Skin of body (tissue), 3 donors: ENCODE measurements at places on chromosomes 5 and 9. TPM values are rescaled to one million over a fixed set of nuclear protein-coding genes. Genes with fewer than 3 reads are reported as not detected.

The ENG gene
- total RNA-seq: 9.1 TPM

The CDH10 gene
- 0.79 TPM for total RNA-seq

The OR1Q1 gene
- total RNA-seq: not detected

The SOWAHA gene
- 0.10 TPM for total RNA-seq

The IL33 gene
- 28.1 TPM for total RNA-seq

The UBE2B gene
- total RNA-seq: 67.4 TPM

The DAB2IP gene
- 12.8 TPM for total RNA-seq

The CNTFR gene
- total RNA-seq: 7.5 TPM

DNA sequence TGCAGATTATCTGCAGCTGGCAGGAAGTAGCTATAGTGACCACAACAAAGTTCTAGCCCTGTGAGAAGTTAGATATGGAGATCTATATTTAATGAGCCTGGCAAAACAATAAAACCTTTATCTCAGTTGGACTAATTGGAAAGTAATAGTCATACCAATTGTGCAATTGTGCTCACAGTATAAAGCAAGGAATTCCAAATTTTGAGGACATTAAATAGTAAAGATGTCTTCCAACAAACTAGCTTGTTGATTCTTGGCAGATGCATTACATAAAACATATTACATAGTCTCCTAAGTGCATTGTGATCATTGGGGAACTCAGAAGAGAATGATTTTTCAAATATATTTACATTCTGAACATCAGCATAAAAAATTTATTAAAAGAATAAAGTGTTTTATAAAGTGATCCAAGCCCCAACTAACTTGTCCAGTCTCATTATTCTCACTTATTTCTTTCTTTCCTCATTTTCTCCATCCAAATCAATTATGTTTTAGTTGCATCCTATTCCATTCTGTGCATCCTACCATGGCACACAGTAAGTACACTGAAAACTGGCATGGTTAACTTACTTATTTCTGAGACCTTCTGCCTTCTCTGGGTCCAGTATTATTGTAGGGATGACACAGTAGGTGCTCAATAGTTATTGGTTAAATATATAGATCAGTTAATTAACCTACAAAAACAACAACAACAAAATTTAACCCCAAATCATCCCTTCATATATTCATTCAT is 977.2 kb upstream of the NUDT12 start:
- peak; percentile 74 for DNase-seq

- DNase-seq: no peak
Observed at GRCh38 chr5:21058289-21058688, 1070.3 kb upstream of the CDH18 start.

GRCh38 chr5:118354797-118355196 is 633.5 kb downstream of the DTWD2 start:
- DNase-seq: no peak

GRCh38 chr5:144465441-144465840 is 294.8 kb downstream of the KCTD16 start:
- no peak for DNase-seq

DNA sequence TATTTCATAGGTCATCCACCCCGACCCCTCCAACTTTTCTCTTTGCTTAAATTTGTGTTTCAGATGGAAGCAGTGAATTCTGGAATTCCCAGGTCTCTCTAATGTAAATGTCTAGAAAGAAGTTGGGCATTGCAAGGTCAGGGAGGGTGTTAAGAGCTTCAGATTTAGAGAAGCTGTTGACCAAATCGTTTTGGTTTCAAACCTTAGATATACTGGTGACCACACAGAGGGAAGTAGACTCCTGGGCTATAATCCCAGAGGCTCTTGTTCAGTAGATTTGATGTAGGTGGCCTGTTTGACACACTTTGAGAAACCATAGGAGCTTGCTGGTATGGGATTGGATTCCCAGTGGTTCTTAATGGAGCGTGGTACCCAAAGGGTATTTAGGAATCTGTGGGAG is 137.3 kb upstream of the KLF9 start:
- DNase-seq: no peak

DNA sequence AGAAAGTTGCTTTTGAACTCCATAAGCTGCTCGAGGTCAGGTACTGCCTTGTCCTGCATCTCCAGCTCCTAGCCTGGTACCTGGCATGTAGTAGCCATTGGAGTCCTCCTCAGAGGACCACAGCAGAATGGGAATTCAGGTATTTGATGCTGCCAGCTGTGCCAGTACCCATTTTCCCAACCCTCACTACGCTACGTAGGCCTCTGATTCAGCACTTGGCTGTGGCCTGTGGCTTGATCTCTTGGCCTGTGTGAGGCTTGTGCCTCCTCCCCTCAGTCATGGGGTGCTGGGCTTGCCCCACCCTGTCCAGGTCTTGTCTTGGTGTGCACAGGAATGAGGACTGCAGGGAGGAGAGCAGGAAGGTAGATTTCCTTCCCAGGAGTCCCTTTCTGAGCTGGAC is 11.8 kb downstream of the OTULIN start:
- no peak for DNase-seq

- no peak for DNase-seq
Observed at GRCh38 chr9:111828193-111828592, 33.5 kb upstream of the SHOC1 start.

GRCh38 chr5:95704150-95704549 is 21.4 kb upstream of the SPATA9 start:
- no peak for DNase-seq

DNA sequence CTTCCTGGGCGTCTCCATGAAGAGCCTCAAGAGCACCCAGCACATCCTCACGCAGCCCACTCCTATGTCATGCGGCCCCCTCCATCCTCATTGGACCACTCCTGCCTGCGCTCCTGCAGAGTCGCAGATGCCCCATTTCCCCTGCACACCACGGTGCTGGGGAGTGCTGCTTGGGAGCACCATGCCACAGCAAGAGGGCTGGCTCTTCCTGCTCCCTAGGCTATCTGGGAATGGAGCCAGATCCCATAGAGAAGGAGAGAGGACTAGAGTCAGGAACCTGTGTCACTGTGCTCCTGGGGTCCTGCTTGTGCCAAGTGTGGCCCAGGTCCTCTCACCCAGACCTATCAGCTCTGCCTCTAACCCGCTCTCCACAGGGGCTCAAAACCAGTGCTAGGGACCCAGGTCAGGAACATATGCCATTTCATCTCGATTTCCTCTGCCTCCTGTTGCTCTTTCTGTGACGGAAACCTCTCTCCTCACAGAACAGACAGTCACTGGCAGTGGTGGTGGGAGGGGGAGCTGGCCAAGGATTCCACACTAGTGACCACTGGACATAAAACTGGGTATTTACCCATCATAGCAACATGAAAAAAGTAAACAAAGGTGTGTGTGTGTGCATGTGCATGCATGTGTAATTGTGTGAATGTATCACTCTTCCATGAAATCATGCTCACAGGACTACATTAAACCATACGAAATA is 178.4 kb downstream of the TTLL11 start:
- DNase-seq: no peak

GRCh38 chr9:105883847-105884246 is 189.5 kb downstream of the TMEM38B start:
- DNase-seq: no peak

DNA sequence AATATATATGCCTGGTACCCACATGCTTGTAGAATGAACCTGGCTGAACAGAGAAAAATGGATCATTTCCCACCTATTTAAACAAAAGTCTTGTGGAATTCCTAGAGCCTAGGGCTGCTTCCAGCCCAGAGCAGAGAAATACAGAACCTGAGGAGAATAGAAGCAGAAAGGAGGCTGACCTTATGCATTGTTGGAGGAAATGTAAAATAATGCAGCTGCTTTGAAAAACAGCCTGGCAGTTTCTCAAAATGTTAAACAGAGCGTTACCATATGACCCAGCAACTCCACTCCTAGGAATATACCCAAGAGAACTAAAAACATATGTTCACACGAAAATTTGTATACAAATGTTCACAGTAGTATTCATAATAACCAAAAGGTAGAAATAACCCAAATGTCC is 15.1 kb downstream of the MAPKAP1 start:
- no peak for DNase-seq

DNA sequence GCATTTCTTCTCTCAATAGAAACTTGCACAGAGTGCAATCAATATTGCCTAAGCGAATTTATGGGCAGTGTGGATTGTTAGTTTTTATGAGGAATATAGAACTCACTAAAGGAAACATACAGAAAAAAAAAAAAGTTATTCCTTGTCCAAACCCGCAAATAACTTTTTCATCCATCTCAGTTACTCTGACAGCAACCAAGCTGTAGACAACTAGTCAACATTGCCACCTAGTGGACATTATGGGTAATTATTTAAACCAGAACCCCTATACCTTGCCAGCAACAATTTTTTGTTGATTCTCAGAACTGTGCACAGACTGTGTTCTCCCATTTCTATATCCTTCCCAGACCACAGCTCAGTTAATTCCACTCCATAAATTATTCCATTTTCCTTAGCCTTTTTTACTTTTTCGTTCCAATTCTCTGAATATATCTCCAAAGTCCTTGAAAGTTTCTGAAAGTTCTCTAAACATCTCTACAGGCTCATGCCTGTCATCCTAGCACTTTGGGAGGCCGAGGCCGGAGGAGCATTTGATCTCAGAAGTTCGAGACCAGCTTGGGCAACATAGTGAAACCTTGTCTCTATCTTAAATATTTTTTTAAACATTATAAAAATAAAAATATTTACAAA is 2.6 kb upstream of the AFAP1L1 start:
- DNase-seq: no peak

GRCh38 chr5:124514956-124515355 is 231.5 kb downstream of the ZNF608 start:
- no peak for DNase-seq

- DNase-seq: no peak
Observed at GRCh38 chr9:133948561-133949485, 43.3 kb downstream of the VAV2 start.

- no peak for DNase-seq
Observed at GRCh38 chr5:57215629-57216195, 41.9 kb downstream of the GPBP1 start.

DNA sequence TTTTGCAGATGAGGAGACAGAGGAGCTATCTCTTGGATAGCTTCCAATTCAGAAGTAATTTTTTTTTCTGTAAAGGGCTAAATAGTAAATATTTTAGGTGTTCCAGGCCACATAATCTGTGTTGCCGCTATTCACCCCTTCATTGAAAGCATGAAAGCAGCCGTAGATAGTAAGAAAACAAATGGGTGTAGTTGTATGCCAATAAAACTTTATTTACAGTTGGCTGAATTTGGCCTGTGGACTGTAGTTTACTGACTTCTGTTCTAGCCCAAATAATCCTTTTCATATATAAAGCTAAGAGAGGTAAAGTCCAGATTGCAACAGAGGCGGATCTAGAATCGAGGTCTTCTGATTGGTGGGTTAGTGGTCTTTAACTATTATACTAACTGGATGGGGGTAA is 128.9 kb downstream of the SLF1 start:
- DNase-seq: no peak

GRCh38 chr9:100848726-100849125 is 179.8 kb upstream of the PLPPR1 start:
- no peak for DNase-seq

DNA sequence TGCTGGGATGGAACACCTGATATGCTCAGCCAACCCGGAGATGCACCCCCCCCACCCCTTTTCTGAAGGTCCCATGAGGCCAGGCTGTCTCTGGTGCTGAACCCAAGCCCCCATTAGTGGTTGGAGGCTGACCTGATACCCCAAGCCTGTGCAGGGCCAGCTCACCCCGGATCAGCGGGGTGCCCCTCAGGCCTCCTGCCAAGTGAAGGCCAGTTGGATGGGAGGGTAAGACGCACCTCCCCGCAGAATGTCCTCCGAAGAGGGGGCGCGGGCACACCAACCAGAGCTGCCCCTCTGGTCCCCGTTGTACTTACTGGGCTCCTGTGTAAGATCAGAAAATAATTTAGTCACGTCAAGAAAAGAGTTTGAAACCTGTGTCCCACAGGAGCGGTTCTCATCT is 76.8 kb upstream of the OTULINL start:
- DNase-seq: no peak

GRCh38 chr5:76859591-76860247 is 9.9 kb downstream of the S100Z start:
- DNase-seq: no peak

DNA sequence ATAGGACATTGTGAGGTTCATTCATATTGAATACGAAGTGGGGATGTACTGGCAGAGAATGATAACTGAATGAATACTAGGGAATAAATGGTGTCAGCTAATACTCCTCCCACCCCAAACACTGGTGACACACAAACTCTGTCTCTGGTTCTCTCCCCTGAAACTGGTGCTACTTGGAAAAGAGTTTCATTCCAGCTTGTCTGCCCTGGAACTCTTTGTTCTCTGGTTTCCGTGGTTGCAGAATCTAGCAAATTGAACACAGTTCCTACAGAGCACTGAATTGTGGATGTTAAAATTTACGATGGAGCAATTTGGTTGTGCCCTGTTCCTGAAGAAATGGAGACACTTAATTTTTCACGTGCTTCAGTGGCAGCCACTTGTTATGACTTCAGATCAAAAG is 181.7 kb downstream of the KCTD16 start:
- DNase-seq: no peak

DNA sequence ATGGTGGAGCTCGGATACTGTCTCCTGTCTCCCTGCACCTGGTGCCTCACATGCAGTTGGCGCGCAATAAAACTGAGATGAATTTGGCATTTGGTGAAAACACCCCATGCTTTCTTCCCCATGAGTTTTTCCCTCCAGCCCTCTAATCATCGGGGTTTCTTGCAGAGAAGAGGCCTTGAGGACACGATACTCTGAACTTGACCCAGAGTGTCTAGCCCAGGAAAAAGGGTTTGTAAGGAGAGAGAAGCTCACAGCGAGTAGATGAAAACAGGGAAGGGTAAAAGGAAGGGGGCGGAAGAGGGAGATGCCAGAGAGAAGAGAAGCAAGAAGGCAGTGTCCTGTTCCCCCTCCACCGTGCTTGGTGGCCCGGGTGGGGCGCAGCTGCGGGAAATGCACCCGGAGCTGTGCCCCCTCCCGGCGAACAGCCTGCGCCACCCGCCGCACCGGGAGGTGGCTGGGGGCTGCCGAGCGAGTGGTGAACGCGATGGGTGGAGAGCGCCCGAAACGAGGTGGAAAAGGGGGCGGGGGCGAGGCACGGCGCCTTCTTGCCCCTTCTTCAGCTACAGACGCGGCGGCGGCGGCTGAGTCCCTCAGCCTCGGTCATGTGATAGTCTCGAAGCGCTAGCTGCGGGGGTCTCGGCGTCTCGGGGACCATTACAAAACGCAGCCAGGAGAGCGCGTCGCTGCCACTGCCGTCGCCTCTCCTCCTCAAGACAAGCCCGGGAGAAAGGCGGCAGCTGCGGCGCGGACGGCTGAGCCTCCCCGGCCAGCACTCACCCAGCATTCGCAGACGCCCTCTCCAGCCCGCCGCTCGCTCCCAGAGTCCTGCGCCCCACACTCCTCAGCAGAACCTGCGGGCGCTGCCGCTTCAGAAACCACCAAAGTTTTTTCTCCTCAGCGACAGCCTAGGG is 1.1 kb upstream of the FOXB2 start:
- DNase-seq: no peak

DNA sequence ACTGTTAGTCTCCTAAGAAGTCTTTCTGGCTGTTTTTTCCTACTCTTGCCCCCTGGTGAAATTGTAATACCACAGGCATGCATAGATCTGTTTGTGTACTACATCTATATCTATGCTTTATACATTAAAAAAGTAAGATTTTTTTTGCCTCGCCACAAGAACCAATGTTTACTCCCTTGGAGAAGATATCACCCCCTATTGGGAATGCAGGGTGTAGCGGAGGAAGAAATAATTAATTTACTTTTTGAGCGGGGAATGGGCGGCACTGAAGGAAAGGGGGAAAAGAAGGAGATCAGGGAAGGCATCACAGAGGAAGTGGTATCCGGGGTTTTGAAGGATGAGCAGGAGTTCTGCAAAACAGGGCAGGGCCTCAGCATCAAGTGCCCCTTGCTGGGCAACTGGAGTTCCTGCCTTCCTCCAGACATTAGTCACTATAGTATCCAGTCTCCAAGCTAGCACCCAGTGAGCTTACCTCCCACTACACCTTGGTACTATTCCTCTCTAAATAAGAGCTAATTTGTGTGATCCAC is 134.9 kb downstream of the GABBR2 start:
- DNase-seq: no peak
